SW480 (cell line): ENCODE measurements at places on chromosomes 3 and 15.
A peak's percentile ranks its signal among the peaks of the same experiment; 100 is the strongest.

GRCh38 chr3:152299249-152299976, 30.7 kb downstream of the MBNL1 start:
- no peak for DNase-seq

- DNase-seq, result no peak
These were observed 14.8 kb downstream of the OXSM start for GRCh38 chr3:25804676-25805075.

- peak; percentile 80 for DNase-seq
These were observed 103.0 kb downstream of the SUCNR1 start for GRCh38 chr3:151976211-151977050.

DNA sequence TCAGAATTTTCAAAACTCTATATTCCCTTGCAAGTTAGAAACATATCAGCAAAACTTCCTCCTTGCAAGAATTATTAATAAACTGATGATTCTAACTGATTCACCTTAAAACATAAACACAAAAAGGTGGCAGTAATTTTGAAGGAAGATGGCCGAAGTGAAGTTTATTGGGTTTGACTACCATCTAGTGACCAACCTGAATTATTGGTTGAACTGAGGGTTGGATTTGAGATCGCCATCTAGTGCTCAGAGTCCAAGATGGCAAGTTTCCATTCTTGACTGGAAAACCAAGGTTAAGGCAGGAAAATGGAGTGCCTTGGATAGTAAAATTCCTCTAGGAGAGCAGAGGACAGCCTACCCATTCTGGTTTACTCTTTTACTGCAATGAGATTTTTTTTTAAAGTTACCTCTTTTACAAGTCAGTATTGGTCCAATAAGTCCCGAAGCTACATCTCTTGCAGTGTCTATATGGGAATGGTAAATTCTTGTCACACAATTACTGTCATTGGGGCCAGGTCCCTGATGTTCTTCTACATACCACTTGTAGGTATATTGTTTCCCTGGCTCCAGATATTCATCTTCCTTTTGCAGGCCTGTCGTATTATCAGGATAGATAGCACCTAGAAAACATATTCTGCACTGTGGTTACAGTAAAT, 51.6 kb upstream of the CP start:
- DNase-seq, result peak; percentile 85

GRCh38 chr3:177440456-177441104, 243.3 kb upstream of the TBL1XR1 start:
- peak; percentile 15 for DNase-seq
